ENCODE measurements at places on chromosomes 2 and 18. TPM values are rescaled to one million over a fixed set of nuclear protein-coding genes. Genes with fewer than 3 reads are reported as not detected.
A peak's percentile ranks its signal among the peaks of the same experiment; 100 is the strongest.

Gene EPHA4
- 17.7 TPM for total RNA-seq

Gene FAM161A
- 3.9 TPM for total RNA-seq

Gene ACTG2
- total RNA-seq, result 156 TPM

Gene DAW1
- total RNA-seq, result 7.7 TPM

- no peak overlapping the region for H3K27ac ChIP-seq
- no peaks in the 10 kb centered on the region for H3K4me1 ChIP-seq
- H3K4me3 ChIP-seq, result no peak overlapping the region
- DNase-seq, result no peak
- no peaks in the 10 kb centered on the region for H3K36me3 ChIP-seq
- H3K27me3 ChIP-seq, result no peaks in the 10 kb centered on the region
Measured at GRCh38 chr2:207264310-207264709, 98.6 kb upstream of the KLF7 start.

- H3K27me3 ChIP-seq, result no peaks in the 10 kb centered on the region
- H3K36me3 ChIP-seq, result peaks cover 84% of the 10 kb centered on the region
- no peak for DNase-seq
- no peak overlapping the region for H3K27ac ChIP-seq
Measured at GRCh38 chr18:13756261-13756660, 29.8 kb downstream of the RNMT start.

- no peaks in the 10 kb centered on the region for H3K36me3 ChIP-seq
- no peaks in the 10 kb centered on the region for H3K4me1 ChIP-seq
- H3K27ac ChIP-seq, result no peak overlapping the region
- no peak overlapping the region for H3K4me3 ChIP-seq
Measured at GRCh38 chr2:120398051-120398995, 52.4 kb downstream of the INHBB start.

- H3K36me3 ChIP-seq, result no peaks in the 10 kb centered on the region
- DNase-seq, result no peak
- H3K4me3 ChIP-seq, result no peak overlapping the region
- H3K27ac ChIP-seq, result no peak overlapping the region
- no peaks in the 10 kb centered on the region for H3K27me3 ChIP-seq
- H3K4me1 ChIP-seq, result no peaks in the 10 kb centered on the region
Measured at GRCh38 chr2:17591846-17592245, 51.4 kb downstream of the VSNL1 start.

DNA sequence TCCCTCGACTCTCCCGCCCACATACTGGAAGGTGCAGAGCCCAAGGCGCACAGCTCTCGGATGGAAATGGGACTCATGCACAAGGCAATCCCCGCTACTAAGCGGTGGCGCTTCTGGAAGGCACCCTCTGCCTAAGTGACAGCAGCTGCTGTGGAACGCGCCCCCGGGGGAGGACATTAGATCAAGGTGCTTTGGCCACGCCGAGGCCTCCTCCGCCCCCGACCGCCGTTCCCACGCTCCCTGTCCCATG, 202 bp downstream of the MCEE start:
- no peaks in the 10 kb centered on the region for H3K36me3 ChIP-seq
- H3K4me3 ChIP-seq, result peak overlapping the region; percentile 81
- peaks cover 8% of the 10 kb centered on the region for H3K4me1 ChIP-seq
- peak overlapping the region; percentile 94 for H3K27ac ChIP-seq
- no peak for DNase-seq

GRCh38 chr18:77822632-77823031, 573.0 kb downstream of the GALR1 start:
- no peaks in the 10 kb centered on the region for H3K27me3 ChIP-seq
- H3K4me3 ChIP-seq, result no peak overlapping the region
- H3K36me3 ChIP-seq, result no peaks in the 10 kb centered on the region
- H3K4me1 ChIP-seq, result no peaks in the 10 kb centered on the region
- no peak for DNase-seq

DNA sequence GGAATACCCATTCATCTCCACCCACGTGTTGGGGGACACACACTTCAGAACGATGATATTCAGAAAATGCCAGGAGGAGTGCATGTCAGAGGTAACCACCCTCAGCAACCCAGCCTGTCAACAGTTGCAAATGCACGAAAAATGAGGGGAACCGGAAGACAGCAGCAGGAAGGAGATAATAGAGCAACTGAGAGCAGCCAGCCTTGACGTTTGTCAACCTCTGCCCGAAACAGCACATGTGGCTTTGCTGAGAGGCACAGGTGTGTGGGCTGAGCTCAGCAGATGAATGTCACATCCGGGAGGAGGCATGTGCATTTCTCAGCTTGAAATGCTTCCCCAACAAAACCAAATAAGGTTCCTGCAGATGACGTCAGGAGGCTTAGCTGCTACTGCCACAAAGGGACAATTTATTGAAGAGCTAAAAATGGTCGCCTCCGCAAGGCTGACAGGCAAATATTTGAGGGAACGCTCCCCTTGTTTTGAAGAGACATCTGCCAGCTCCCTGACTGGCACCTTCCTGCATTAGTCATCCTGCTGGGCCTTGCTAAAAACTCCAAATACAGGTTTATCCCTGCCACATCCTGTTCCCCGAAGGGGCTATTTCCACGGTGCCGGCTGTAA, 419.0 kb downstream of the NBAS start:
- no peak overlapping the region for H3K4me3 ChIP-seq
- H3K27me3 ChIP-seq, result no peaks in the 10 kb centered on the region
- no peak overlapping the region for H3K27ac ChIP-seq
